ENCODE measurements at places on chromosomes 4 and X.

- DNase-seq: no peak
These were observed 157.3 kb downstream of the RRAGB start for GRCh38 chrX:55874807-55875206.

DNA sequence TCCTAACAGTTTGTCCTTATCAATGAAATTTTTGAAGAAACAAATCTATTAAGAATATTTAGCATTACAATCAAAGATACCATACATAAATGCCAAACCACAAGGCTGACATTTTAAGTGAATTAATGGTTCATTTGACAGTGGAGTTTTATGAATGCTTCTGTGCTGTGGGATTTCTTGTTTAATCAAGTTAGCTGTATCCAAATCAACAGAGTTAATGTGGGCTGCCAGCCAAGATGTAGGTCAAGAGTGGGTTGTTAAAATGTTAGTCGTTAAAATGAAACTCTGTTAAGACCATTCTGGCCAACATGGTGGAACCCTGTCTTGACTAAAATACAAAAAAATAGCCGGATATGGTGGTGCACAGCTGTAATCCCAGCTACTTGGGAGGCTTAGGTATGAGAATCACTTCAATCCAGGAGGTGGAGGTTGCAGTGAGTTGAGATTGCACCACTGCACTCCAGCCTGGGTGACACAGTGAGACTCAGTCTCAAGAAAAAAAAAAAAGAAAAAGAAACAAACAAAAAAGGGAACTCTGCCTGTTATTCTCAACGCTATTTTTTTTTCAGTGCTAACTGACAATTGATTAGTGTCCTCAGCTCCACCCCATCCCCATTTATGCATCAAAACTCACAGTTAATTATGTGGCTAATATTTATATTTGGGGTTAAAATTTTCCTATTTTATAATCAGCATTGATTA lies 20.2 kb downstream of the GPAT3 start:
- no peak for DNase-seq

- no peak for DNase-seq
These were observed 30.5 kb upstream of the PRKX start for GRCh38 chrX:3743801-3744439.

GRCh38 chrX:154650221-154650510 lies 3.2 kb downstream of the CTAG2 start:
- DNase-seq: no peak

DNA sequence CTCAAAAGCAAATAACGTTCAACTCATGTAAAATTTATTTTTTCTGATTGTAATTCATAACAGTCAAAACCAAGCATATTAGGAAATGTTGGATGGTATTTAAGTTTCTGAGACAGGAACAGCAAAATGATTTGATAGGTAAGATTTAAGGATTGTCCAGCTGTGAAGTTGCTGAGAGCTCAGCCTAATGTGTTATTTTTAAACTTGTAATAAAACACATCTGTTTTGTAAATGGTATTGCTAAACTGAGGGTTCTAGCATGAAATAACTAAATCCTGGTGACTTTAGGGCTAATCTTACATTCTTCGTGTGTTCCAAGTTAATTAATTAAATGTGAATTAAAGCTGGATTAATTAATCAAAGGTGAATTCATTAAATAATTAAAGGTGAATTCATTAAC lies 13.3 kb downstream of the TLR10 start:
- no peak for DNase-seq

DNA sequence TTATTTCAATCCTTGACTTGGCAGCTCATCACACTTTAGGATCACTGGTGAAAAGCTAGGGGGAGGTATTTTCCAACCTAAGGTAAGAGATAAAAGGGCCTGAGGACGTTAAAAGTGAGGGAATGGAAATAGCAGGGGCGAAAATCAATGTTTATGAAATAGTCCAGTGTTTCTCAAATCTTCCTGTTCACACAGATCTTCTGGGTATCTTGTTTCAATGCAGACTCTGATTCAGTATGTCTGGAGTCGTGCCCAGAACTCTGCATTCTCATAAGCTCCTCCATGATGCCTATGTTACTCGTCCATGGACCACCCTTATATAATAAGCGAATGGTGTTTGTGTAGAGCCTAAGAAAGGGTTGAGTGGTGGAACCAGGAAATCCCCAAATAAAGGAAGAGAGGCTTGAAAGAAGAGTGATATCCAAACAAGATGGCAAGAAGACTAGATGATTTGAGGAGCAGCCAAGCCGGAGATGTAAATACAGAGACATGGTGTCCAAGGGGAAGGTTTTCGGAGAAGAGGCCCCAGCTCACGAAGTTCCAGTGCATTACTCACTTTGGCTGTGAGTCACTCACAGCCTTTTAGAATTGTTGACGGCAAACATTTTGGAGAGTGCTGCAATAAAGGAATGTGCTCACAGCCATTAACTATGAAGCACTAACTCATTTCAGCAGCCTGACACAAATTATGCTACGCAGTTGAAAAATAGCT lies 215.6 kb upstream of the PPARGC1A start:
- DNase-seq: no peak

DNA sequence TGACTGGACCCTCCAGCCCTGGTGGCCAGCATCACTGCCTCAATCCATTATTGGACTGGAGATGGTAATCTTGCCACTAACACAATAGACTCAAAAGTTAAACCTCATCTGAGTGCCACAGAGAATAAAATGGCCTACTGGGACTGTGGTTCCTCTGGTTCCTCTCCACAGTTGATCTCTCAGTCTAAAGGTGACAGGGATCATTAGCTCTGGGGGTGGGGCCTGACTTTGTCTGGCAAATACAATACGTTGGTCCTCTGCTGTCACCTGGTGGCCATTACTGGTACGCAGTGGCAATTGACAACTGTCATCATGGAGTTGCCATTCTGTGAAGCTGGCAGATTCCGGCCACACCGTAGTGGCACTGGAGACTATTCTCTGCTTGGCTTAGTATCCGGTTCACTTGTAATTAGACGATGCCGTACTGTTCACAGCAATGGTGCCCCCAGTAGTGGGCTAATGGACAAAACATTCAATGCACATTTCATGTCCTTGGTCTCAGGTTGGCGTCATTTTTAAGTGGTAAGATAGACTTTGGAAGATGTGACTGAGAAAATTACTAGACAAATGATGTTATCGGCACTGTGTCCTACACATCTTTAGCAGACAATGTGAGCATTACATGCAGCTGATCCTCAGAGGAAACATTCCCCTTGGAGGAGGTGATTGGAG lies 6.7 kb downstream of the FGFBP2 start:
- peak; percentile 41 for DNase-seq

DNA sequence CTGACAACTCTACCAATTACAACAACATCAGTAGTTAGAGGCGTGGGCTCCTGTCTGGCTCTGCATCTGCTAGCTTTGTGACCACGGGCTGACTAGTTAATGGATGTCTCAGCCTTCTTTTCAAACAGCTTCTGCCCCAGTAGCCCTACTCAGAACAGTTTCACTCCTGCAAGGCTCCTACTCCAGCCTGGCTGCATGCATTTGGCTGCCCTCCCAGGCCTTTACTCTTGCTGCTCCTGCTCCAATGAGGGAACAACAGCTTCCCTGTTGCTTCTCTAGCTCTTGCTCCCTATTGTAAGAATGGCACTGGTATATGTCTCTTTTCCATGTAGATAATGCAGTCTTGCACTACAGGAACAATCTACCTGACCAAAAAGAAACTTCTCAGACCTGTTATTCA lies 93.3 kb downstream of the TTC29 start:
- no peak for DNase-seq

- no peak for DNase-seq
These were observed 106.5 kb upstream of the STOX2 start for GRCh38 chr4:183798301-183799253.

DNA sequence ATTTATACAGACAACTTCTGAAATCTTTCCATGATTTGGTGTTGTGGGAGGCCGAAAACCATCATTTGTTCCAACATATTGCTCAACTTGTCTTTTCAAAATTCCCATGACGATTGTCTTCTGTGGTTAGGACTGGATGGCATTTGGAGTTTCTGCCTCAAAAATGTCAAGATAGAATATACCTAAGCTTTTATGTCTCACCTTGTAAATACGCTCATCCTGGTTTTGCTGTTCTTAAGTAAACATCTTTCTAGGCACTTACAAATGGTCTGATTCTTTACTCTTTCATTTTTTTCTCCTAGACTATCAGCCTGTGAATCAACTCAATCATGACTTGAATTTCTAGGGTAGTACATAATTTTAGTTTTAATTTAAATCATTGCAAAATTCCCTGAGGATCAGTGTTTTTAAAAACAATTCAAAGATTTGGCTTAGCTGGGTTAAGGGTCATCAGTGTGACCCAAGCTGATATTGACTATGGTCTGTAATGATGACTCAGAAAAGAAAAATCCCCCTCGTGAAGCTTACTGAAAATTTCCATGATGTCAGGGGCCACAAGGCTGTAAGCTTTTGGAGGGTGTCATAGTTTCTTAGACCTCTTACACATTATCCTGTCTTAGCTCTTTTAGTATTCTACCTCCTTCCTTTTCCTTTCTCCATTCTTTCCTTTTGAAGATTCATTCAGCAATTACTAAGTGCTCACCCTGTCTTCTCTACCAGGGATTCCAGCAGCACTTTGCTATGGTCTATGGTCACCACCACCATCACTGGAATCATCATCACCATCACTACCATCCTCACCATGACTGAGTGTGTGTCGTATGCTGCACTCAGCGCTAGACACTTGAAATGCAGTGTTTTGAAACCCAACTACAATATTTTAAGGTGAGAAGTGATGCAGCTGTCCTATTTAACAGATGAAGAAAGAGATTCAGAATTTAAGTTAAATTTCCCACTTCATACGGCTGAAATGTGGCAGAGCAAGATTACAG lies 124.4 kb downstream of the CPE start:
- DNase-seq: no peak

GRCh38 chr4:181301735-181302710 lies 941.2 kb upstream of the TENM3 start:
- DNase-seq: peak; percentile 14
